ENCODE measurements at places on chromosomes 2 and 18.

- DNase-seq, result peak; percentile 23
Observed at GRCh38 chr2:234670806-234671205, 173.9 kb upstream of the ARL4C start.

- no peak for DNase-seq
Observed at GRCh38 chr2:201959626-201960025, 74.0 kb upstream of the FZD7 start.

GRCh38 chr2:8421658-8422449, 260.0 kb upstream of the ID2 start:
- DNase-seq, result no peak

DNA sequence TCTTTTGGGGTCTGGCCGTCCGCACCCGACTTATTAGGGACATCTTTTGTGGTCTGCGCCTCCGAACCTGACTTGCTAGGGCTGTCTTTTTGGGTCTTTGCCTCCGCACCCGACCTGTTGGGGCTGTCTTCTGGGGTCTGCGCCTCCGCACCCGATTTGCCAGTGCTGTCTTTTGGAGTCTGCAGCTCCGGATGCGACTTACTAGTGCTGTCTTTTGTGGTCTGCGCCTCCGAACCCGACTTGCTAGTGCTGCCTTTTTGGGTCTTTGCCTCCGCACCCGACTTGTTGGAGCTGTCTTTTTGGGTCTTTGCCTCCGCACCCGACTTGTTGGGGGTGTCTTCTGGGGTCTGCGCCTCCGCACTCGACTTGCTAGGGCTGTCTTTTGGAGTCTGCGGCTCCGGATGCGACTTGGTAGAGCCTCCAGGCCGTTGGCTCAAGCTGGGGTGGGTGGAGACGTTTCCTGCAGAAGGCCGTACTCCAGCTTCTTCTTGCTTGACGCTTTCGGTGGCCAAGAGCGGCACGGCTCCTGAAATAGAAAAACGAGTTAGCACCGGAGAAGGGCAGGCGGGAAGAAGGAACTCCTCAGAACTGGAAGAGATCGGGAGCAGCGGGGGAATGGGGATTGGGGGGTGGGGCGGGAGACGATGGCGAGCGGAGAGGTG, 498 bp downstream of the TGOLN2 start:
- DNase-seq, result no peak

DNA sequence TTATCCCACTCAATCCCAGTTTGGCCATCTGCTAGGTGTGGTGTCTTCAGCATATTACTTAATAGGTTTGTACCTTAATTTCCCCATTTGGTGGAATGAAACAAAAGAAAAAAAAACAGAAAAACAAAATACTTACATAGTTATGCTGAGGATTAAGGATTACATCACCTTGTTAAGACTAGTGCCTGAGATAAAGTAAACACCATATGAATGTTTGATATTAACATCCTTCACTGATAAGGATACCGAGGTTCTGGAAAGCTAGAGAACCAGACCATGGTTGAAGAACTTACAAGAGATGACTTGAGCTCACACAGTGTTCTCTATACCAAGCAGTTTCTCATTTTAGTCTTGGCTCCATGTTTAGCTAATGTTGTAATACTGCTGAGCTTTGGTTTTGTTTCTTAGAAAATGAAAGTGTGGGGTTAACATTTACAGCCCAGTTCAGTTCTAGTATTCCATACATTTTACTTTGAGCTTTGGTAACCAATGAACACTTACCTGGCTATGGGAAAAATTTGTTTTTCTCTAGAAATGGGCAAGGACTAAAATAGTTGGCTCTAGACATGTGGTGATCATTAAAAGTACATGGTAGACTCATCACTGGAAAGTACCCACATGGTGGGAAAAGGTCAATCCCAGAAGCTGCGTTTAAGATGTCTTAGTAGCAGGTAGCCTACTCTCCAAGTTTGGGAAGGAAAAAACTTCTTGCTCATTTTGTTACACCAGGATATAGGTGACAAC, 5.8 kb upstream of the GPD2 start:
- no peak for DNase-seq

DNA sequence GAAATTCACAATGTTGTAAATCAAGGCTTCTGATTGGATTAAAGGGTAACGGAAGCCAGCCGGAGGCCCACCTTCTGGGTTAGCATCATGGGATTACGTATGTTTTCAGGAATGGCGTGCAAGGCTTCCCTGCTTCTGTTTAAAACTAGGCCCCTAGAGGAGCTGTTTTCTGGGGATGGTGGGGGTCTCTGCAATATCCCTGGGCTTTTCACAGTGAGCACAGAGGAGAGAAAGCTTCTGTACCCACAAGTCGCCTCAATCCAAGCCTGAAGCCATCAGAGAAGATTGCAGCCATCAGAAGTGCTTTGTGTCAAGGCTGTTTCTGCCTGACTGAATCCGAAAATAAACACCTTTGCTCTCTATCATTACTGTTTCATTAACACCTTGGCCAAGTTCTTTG, 226.9 kb upstream of the SMIM21 start:
- no peak for DNase-seq

GRCh38 chr18:61870151-61870550, 22.7 kb downstream of the RNF152 start:
- DNase-seq, result no peak

DNA sequence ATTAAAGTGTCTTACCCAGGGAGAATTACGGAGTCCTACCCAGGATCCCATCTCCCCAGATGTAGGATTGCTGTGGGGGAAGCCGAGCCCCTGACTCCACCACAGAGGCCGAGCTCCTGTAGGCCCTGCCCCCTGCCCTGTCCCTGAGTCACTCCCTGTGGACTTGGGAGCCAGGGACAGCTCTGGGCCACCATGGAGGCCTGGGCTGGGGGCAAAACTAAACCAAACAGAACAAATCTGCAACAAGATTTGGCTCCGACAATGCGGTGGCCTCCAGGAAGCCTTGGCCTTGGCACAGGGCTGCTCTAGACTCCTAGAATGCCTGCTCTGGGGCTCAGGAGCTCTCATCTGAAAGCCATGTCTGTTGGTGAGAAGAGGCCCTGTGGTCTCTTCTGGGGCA, 99.3 kb upstream of the PXDN start:
- no peak for DNase-seq

DNA sequence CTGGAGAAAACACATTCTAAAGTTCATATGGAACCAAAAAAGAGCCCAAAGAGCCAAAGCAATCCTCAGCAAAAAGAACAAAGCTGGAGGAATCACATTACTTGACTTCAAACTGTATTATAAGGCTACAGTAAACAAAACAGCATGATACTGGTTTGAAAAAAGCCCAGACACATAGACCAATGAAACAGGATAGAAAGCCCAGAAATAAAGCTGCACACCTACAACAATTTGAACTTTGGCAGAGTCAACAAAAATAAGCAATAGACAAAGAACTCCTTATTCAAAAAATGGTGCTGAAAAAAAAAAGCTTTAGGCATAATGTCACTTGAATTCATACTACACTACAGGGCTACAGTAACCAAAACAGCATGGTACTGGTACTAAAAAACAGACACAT, 289.6 kb downstream of the NR4A2 start:
- no peak for DNase-seq

DNA sequence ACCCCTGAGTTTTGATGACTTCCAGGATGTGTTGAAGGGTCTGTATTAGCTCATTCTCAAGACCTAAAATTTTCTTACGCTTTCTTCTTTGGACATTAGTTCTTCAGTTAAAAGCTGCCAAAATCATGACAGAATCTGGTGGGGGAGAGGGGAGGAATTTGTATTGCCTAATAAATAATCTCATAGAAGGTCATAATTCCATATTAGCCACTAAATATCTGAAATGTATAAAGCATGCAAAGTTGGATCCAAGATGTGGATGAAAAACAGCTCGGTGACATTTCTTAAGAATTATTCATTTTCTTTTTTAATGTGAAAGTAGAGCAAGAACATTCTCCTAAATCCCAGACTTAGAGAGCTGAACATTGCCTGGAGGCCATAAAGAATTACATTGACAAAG, 120.1 kb downstream of the MMADHC start:
- no peak for DNase-seq

DNA sequence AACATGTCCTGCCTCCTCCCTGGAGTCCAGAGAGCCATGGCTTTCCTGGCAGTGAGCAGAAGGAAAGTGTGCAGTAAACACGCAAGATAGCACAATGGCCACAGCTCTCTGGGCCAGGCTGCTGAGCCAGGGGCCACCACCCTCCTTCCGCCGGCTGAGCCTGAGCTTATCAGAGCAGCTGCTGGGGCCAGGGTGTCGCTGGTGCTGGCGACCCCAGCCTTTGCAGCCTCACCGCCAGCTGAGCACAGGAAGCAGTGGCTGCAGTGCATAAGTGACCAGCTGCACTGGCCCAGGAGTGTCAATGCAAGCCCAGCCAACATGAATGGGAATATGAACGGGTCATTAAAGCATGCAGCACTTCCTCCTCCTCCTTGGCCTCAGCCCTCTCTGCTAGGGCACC, 172.0 kb downstream of the ZFP36L2 start:
- DNase-seq, result no peak

DNA sequence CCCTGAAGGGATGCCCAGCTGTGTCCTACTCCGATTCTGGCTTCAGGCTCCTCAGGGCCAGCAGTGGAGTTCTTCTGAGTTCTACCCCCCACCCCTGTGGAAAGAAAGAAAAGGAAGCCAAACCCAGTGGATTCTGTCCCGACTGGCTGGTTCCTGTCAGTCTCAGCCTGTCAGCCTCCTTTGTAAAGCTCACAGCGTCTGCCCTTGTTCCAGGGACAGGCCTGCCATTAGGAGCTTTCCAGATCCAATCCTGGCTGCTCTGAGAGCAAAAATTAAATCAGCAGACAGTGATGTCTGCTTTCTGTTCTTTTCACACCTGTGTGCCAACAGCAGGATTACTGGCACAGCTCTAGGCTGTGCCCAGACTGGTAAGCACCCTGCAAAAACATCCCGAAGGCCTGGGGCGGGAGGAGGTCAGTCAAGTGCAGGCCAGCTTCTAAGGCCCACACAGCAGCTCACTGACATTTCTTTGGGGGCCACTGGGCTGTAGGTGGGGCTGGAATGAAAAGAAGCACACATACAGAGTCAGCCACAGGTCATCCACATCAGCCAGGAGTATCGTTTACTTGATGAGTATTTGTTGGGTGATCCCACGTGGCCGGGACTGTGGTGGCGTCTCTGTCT, 69.1 kb downstream of the EHD3 start:
- DNase-seq, result peak; percentile 48

GRCh38 chr2:168359082-168359481, 97.0 kb upstream of the CERS6 start:
- DNase-seq, result no peak

GRCh38 chr2:99793022-99793421, 303.2 kb upstream of the REV1 start:
- DNase-seq, result no peak

- no peak for DNase-seq
Observed at GRCh38 chr2:44957656-44958327, 16.3 kb downstream of the SIX3 start.

GRCh38 chr2:198873503-198874471, 584.0 kb downstream of the SATB2 start:
- no peak for DNase-seq

DNA sequence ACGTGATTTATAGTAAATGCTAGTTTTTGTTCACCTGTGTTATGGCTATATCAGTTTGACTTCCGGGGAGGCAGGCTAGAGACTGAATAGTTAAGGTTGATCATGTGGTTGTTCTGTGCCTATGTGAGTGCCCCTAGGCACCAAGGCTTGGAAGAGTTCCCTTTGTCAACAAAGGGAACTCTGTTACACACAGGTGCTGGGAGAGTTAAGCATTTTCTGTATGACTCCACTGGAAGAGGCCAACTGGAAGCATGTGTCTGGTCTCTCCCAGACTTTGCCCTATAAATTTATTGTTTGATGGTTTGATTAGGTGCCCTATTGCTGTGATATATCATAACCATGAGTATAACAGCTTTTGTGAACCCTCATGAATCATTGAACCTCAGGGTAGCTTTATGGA, 63.8 kb downstream of the ARL6IP6 start:
- DNase-seq, result no peak

- no peak for DNase-seq
Observed at GRCh38 chr2:180542511-180542910, 437.9 kb upstream of the UBE2E3 start.

DNA sequence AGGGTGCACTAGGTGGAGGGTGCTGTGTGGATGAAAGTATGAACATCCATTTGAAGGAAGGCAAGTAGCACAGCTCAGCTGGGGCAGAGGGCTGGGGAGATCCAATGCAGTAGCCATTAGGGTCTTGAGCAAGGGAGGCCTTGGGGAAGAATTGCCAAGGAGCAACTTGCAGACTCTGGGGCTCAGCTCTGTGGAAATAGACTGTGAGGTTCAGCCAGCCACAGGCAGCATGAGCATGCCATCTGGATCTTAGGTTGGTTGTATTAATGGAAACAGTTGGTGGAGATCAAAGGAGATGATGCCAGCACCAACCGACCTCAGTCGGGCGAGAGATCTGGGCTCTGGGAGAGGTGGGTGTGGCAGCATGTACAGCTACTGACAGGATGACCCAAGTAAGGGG, 5.6 kb downstream of the ZAP70 start:
- DNase-seq, result no peak

- no peak for DNase-seq
Observed at GRCh38 chr18:8034674-8035073, 467.6 kb downstream of the PTPRM start.

DNA sequence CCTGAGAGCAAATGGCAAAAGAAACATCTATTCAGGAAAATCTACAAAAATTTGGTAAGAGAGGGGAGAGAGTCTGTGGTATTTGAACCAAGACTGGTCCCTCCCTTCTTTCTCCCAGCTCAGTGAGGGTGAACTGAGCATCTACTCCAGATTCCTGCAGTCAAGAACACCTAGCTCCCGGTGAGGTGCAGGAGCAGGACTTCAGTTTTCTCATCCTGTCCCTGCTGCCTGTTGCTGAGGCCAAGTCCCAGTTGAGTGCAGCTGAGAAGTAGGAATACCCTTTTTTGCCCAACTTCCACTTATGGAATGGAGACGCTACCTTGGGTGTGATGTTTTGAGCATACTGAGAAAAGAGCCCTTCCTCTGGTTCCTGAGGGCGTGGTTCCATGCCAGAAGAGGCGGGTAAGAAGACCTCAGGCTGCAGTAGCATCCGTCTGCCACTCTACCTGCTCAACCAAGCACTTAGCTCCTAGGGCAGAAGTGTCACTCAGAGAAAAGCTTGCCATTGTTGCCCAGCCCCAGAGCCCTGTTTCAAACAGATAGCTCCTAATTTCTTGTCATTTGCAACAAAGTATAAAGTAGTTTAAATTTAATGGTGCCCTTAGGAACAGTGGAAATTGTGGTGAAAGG, 112.9 kb downstream of the SOS1 start:
- no peak for DNase-seq

DNA sequence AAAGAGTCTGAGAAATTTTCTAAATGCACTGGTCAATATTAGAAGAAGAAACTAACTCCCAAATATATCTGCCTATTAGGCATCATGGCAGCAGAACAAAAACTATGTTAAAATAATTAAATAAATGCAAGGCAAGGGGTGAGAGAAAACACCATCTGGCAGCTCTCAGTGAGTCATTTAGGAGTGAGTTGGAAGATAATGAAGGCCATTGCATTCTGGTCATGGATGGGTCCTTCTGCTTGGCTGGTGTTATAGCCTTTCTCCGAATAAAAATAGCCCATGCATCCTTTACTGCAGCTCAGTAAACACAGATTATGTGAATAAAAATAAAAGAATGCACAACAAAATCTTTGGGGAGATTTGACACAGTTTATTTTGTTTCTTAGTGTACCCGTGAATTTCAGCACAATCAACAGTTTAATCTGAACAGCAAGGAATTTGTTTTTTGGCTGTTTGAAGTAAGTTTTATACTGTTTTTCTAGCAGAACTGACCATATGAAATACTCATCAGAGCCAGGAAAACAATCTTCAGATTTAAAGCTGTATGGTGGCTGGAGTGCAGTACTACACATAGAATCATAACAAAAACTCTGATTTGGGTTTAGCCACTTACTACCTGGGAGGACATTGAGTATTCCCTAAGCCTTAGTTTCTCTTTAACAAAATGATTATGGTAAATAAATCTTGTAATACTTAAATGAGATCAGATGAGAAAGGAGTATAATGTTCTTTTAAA, 225.1 kb upstream of the ITGA4 start:
- no peak for DNase-seq

Measured in right atrium auricular region (tissue), 2 donors.